Pancreas (tissue), 10 donors: ENCODE measurements at places on chromosomes 5 and 9. TPM values are rescaled to one million over a fixed set of nuclear protein-coding genes. Genes with fewer than 3 reads are reported as not detected.

Gene RAD50
- polyA plus RNA-seq = 5.9 TPM

Gene BTNL9
- polyA plus RNA-seq = 57.0 TPM

Gene SHC3
- polyA plus RNA-seq = 0.92 TPM

Gene ZBED3
- polyA plus RNA-seq = 4.2 TPM

Gene TICAM2
- polyA plus RNA-seq = 1.9 TPM

Gene CNOT8
- polyA plus RNA-seq = 15.0 TPM

Gene LURAP1L
- 10.9 TPM for polyA plus RNA-seq

Gene PCDHB12
- polyA plus RNA-seq = 0.46 TPM

Gene CYSRT1
- 0.87 TPM for polyA plus RNA-seq

Gene TRIM7
- 2.4 TPM for polyA plus RNA-seq

Gene RANBP17
- 4.6 TPM for polyA plus RNA-seq

Gene ADRB2
- 0.42 TPM for polyA plus RNA-seq

Gene GLT6D1
- polyA plus RNA-seq = not detected

Gene BAAT
- polyA plus RNA-seq = 2.0 TPM

Gene ENHO
- 1.7 TPM for polyA plus RNA-seq

Gene CA9
- polyA plus RNA-seq = 9.2 TPM

Gene TAF1L
- not detected for polyA plus RNA-seq

Gene SLIT3
- 1.1 TPM for polyA plus RNA-seq

Gene AGXT2
- polyA plus RNA-seq = not detected

Gene IFNB1
- not detected for polyA plus RNA-seq

Gene GABRA6
- not detected for polyA plus RNA-seq

Gene ACOT12
- not detected for polyA plus RNA-seq

Gene MFAP3
- polyA plus RNA-seq = 0.99 TPM

Gene STC2
- polyA plus RNA-seq = 6.1 TPM

Gene PCDHGA4
- 1.0 TPM for polyA plus RNA-seq

Gene SLC1A1
- polyA plus RNA-seq = 1.4 TPM

Gene DNAI1
- polyA plus RNA-seq = 5.0 TPM

Gene SMIM33
- polyA plus RNA-seq = not detected

Gene GAS1
- polyA plus RNA-seq = 4.6 TPM

Gene DMRTA1
- polyA plus RNA-seq = 0.65 TPM

Gene MORN5
- not detected for polyA plus RNA-seq

Gene SHOC1
- polyA plus RNA-seq = 0.07 TPM

Gene MRPL50
- 4.8 TPM for polyA plus RNA-seq

Gene ANKRD31
- 0.08 TPM for polyA plus RNA-seq
